ENCODE measurements at places on chromosomes 6 and 20.

GRCh38 chr6:38572186-38572813 is 67.4 kb downstream of the BTBD9 start:
- DNase-seq, result no peak

GRCh38 chr6:113960795-113961194 is 10.2 kb downstream of the HDAC2 start:
- no peak for DNase-seq

- DNase-seq, result no peak
Observed at GRCh38 chr6:39906318-39906761, 27.9 kb downstream of the MOCS1 start.

DNA sequence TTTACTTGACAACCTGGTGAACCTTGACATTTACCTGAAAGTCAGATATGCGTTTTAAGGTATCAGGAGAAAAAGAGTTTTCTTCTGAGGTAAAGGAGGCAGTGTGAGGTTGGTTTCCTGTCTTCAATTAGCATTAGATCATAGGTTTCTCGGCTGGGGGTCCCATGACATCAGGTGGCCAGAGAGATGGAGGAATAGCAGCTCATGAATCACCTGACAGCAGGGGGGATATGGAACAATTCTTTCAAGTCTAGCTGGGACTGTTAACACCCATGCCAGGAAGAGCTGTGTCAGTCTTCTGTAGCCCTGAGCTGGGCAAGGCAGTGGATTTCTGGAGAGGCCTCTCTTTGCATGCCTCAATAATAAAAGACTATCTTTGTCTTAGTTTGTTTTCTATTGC is 108.0 kb upstream of the TMEM170B start:
- DNase-seq, result peak; percentile 47

DNA sequence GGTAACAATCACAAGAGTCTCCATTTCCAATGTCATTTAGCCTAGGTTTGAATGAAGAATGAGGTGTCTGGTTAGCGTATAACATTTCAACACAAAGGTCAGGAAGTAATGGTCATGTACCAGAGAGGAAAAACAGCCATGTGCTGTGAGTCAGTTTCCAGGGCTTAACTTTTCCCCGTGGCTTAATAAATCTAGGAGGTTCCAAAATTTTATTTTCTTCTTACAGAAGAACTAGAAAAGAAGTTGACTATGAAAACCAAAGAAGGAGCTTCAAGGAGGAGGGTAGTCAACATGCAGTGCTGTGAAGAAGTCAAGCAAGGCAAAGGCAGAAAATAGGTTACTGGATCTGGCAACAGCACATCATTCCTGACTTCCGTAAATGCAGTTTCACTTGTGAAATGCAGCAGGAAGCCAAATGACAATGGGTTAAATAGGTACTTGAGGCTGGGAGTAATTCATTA is 8.4 kb upstream of the GABRR2 start:
- DNase-seq, result no peak

DNA sequence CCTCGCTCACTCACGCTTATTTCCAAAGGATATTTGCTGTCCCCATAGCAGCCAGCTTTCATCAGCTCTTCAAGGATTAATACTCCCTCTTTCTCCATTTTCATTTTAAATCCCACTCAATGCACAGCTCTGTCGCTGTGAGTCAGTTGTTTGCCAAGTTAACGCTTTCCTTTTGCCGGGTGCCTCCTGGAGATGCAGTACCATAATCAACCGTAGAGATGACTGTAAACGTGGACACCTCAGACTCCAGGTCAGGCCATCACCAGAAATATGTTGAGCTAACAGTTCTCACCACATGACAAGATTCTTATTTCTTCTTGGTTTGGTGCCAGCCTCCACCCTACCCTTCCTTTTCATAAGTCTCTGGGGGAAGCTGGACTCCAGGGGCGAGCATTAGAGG is 66.6 kb upstream of the TAB2 start:
- no peak for DNase-seq

DNA sequence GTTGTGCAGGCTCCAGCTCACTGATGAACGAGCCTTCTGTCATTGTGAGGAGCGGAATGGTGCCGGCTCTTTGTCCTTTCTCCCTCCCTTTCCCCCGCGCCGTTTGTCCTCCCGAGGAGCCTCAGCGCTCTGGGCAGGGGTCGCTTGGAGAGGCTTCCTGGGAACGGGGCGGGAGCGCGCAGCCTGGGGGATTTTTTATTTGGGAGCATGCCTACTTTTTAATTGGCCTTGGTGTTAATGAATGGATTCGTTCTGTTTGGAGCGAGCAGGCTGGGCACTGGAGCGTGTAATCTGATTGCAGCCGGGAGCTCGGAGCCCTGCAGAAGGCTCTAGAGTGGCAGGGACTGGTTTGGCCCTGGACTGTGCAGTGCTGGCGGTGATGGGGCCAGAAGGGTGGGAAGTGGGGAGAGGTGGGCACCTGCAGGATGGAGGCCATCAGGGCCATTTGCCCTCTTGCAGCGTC is 118.8 kb downstream of the CDH4 start:
- no peak for DNase-seq

DNA sequence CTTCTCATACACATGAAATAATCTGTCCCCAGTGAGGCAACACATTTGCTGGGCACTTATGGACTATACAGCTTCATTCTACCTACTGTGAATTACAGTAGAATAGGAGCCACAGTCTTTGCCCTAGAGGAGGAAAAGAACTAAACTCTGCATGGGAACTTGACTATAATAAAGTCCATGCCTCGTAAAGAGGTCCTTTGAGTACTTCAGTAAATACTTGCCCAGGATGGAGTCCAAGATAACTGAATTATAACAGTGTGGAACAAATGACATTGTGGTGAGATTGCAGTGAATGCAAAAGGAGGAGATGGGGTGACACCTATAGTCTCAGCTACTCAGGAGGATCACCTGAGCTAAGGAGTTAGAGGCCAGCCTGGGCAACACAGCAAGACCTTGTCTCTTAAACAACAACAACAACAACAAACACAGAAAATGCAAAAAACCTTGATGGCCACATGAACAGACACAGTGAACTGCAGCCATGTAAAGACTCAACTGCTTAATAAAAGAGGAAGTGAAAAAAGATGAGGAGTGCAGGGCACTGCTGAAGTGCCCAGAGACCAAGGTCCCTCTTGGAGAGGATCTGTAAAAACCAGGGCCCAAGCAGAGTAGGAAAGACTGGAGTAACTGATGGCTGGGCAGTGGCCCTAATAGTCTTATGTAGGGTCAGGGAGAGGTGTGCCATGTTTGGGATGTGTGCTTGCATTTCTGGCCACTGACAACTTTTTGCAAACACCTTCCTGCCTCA is 3.7 kb downstream of the MRPS18A start:
- DNase-seq, result no peak

- DNase-seq, result no peak
Observed at GRCh38 chr6:122454673-122455072, 16.9 kb downstream of the SERINC1 start.

- DNase-seq, result no peak
Observed at GRCh38 chr20:49424536-49424935, 57.9 kb downstream of the KCNB1 start.

DNA sequence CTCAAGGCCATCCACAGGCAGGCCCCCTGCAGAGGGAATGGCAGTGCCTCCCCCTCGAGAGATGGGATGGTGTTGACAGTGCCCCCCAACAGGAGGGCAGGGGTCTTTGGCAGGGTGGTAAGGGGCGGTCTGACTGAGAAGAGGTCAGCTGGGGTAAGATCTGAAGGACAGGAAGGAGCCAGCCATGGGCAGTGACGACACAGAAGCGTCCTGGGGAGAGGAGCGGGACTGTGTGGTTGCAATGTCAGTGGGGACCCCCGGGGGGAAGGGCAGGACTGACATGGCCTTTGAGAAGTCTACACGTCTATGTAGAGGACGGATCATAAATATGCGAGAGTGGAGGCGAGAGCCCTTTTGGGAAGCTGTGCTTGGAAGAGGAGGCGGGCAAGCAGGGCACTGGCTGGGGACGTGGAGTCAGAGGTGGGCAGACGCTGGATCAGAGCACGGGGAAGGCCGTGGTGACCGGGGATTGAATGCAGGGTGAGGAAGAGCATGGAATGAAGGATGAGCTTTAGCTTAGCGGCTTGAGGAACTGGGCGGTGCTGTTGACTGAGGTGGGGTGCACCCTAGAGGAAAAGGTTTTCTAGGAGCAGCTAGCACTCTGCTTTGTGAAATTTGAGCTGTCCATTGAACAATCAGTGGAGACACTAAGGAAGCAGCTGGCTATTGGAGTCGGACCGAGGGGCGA is 82.5 kb upstream of the AGPAT4 start:
- DNase-seq, result no peak

- no peak for DNase-seq
Observed at GRCh38 chr6:108845145-108845544, 3.1 kb upstream of the ARMC2 start.

GRCh38 chr6:158249340-158249836 is 62.9 kb upstream of the TULP4 start:
- DNase-seq, result no peak

DNA sequence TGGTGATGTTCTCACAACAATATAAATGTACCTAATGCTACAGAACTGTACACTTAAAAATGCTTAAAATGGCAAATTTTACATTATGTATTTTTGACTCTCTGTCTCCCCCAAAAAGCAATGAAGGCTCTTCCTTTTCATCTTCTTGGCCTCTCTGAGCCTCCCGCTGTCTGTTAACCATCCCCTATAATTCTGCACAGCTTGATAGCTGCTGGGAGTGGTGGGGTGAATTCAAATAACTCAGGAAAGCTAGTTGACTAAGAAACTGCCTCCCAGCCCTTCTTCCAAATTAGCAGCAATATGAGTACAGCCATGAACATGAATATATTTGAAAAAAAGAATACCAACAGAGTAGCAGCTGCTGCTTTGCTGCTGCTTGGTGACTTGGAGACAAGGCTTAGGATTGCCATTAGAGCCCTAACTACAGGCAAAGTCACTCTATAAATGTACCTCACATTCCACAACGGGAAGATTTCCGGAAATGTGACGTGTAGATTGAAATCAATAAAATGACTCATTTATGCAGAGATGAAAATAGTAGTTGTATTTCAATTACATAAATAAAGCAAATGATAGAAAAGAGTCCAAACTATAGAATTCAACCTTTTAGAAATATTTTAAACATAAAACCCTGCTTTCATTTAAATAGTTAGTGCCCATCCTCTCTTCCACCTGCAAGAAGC is 200.1 kb upstream of the HEY2 start:
- no peak for DNase-seq

GRCh38 chr6:44956396-44956795 is 371.7 kb upstream of the RUNX2 start:
- peak; percentile 12 for DNase-seq

- DNase-seq, result no peak
Observed at GRCh38 chr6:128327890-128328289, 192.5 kb downstream of the PTPRK start.

DNA sequence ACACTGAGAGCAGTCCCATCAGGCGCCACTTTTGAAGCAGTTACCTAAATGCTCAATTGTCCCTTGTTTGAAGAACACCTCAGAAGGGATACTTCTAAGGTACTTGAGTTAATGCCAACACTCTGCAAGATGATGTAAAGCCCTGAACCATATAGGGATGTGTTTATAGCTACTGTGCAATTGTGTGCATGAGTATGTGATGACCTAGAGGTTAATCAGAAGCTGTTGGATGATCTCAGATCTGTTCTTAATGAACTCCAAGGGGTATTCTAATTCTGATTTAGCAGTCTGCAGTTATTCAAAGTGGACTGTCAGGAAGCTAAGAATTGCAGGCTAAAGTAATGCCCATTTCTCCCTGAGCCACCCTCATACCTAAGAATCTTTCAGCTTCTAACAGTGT is 158.3 kb downstream of the TMEM242 start:
- no peak for DNase-seq
